ENCODE measurements at places on chromosomes 5 and 9.

GRCh38 chr9:130977811-130978221, 31.2 kb upstream of the LAMC3 start:
- DNase-seq, result no peak

- no peak for DNase-seq
Measured at GRCh38 chr9:1046639-1047572, 3.3 kb upstream of the DMRT2 start.

- no peak for DNase-seq
Measured at GRCh38 chr5:108561416-108562204, 179.7 kb upstream of the FBXL17 start.

DNA sequence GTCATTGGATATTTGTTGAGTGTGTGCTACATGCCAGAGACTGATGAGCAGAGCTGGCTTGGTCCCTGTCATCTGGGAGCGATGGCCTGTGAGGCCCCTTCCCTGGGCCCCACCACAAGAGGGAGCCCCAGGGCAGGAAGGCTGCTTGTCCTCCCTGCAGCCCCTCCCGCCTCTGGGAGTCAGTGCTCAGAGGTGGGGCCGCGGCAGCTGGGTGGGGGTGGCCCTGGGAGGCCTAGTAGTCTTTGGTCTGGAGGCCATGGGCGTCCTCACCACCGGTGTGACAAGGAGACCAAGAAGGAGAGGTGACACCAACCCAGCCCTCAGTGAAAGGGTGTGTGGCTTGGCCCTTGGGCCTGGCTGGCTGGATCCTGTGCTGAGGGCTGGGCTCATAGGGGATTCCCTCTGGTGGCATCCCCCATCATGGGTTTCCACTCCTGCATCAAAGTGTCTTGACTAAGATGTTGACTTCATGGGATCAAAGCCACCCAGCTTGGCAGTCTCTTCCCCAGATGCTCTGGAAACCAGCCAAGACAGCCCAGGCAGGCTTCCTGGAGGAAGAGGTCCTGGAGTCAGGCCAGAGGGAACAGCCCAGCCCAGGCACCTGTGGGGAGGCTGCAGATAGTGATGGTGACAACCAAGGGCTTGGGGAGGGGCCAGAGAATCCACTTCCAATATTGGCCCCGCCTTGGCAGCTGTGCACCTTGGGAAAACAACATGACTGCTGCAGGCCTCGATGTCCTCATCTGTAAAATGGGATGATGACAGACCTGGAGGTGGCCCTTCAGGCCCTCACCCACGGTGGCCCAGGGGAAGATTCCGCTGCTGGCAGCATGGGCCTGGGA, 166.7 kb downstream of the GAPVD1 start:
- DNase-seq, result no peak

GRCh38 chr5:149664666-149665415, 65.3 kb upstream of the PPARGC1B start:
- DNase-seq, result no peak

DNA sequence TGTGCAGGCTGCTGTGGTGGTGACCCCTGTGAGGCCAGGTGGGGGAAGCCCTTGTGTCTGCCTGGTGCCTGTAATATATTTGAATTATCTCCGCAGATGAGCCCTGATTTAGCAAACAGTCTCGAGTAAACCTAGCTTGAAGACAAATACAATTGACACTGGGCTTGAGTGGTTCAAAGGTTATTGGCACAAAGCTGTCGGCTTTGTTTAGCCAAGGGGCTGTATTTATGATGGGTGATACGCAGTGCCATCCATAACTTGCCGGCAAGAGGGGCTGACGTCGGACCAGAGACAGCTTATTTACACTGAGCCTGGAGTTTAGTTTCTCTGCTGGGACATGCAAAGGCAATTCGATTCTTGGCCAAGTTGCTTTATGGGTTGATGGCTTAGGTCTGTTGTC, 20.0 kb upstream of the PITX1 start:
- DNase-seq, result no peak

DNA sequence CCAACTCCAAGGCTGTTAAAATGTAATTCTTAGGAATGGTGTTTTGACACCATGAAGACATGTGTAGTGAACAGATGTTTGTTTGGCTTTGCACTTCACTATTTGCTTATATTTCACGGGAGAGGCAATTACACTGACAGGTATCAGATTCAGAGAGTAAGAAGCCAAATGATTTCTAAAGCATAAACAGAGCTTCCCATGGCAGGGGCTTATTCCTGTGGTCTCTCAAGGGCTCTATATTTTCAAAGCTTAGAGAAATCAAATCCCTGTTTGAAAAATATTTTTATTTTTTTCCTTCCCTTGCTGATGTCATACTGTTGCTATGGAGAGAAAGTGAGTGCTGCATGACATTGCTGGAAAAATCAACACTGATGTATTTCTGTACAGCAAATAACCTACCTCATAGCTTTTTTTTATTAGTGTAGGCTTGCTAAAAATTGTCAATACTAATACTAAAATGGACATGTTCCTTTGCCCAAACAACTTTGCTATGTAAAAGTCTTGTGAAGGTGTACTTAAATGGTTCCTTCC, 161.4 kb downstream of the GIN1 start:
- DNase-seq, result no peak

GRCh38 chr5:96470785-96471184, 37.7 kb upstream of the PCSK1 start:
- DNase-seq, result no peak

DNA sequence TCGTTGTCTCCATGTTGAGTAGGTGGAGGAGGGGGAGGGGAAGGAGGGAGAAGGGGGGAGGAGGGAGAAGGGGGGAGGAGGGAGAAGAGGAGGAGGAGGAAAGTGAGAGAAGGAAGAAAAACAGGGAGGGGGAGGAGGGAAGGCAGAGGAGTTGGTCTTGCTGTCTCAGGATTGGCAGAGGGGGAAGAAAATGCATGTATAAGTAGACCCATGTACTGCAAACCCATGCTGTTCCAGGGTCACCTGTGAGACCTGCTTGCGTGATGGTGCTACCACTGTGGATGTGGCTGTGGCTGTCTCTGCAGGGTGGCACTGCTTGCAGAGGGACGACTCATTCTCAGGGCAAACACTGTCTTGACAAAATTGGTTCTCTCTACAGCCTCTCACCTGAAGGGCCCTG, 76.3 kb downstream of the PTCH1 start:
- DNase-seq, result no peak
